CD4-positive, alpha-beta T cell treated with Interleukin-17A for 1 hour (primary cell): ENCODE measurements at places on chromosomes 6 and 20.

GRCh38 chr6:41037107-41037900 lies 1.7 kb downstream of the UNC5CL start:
- DNase-seq: no peak

DNA sequence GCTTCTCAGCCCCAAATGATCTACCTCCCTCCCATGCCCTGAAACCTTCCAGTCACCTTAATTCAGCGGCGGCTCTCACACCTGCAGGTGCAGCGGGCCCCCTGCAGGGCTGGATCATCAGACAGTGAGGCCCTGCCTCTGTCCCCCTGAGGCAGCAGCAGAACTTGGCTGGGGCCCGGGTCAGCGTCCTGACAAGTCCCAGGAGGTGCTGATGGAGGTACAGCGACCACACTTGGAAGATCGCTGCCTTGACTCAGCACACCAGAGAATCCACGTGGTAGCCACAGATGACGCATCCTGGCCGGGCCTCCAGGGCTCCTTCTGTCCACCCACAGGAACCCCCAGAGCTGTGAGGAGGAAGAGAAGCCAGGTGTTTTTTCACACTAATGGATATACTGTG lies 116.4 kb upstream of the THBS2 start:
- no peak for DNase-seq

GRCh38 chr6:89254569-89254968 lies 37.4 kb upstream of the GABRR1 start:
- no peak for DNase-seq

DNA sequence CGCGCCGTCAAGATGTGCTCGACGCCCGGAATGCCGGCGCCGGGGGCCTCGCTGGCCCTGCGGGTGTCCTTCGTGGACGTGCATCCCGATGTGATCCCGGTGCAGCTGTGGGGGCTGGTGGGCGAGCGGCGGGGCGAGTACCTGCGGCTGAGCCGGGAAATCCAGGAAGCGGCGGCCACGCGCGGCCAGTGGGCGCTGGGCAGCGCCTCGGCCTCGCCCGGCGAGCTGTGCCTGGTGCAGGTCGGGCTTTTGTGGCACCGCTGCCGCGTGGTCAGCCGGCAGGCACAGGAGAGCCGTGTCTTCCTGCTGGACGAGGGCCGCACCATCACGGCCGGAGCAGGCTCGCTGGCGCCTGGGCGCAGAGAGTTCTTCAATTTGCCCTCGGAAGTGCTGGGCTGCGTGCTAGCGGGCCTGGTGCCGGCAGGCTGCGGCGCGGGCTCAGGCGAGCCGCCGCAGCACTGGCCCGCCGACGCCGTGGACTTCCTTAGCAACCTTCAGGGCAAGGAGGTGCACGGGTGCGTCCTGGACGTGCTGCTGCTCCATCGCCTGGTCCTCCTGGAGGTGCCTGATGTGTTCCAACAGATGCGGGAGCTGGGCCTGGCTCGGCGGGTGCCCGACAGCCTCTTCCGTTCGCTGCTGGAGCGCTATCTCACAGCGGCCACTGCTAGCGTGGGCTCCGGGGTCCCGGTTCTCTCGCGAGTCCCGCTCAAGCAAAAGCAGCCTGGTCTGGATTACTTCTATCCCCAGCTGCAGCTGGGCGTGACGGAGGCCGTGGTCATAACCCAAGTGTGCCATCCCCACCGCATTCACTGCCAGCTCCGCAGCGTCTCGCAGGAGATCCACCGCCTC lies 656 bp downstream of the TDRD6 start:
- no peak for DNase-seq

DNA sequence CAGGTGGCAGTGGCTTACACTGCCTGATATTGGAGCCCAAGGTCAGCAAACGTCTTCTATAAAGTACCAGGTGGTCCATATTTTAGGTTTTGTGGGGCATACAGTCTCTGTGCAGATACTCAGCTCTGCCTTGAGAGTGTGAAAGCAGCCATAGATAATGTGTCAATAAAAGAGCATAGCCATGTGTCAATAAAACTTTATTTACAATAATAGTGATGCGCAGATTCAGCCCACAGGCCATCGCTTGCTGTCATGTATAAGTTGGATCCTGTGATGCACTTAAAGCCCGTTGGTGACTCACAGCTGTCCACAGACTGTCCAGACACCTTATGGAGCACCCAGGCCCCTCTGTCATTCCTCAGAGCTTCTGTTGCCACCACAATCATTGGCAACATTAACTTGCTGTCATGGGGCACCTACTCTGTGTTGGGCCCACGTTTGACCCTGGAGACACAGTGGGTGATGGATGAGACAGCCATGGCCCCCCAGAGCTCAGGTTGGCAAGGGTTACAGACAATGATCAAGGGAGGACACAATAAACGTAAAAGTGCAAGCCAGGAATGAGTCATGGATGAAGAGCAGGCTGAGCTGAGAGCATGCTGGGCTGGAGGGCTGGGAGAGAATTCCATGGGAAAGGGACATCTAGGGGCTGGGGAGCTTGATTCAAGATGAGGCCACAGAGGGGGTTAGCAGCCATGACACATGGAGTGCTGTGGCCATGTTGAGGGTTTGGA lies 173.6 kb downstream of the TAF4 start:
- DNase-seq: no peak

DNA sequence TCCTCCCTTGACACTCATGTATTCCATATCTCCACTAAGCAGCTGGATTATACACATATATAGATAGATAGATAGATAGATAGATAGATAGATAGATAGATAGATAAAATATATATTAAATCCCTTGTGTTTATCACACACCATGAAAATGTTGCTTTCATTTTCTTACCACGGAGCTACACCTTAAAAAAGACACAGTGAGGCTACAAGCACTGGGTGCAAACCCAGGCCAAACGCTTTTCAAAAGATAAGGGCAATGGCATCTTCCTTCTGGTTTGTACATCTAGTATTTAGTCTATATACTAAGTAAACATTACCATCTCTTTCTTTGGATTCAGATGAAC lies 377.1 kb downstream of the ESR1 start:
- DNase-seq: no peak

GRCh38 chr6:170025341-170025911 lies 265.5 kb downstream of the DLL1 start:
- no peak for DNase-seq

DNA sequence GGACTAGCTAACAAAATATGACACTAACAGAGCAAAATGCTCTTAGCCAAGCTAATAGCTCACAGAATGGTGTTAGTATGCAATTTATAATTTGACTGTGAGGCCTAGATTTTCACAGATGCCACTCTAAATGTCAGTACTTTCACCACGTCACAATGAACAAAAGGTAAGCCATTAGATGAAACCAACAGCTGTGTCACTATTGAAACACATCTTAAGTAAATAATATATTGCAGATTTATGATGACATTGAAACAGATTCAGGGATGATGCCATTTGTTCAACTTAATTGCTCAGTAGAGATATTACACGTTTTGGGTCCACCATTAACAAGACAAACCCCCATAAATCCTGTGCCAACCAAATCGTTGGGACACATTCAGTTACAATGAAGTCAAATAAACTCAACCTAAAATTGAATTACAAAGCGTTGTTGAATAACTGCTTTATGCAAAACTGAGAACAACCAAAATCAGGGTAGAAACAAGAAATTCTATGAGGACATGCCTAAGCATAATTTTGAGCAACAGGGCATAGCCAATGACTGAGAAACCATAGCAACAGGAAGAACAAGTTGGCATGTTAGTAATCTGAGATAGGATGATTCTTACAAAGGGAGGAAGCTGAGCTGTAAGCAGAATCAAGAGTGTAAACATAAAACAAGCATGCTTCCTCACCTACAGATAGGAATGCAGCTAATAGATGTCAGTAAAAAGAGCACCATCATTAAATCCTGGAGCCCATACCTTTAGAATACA lies 85.6 kb upstream of the KHDRBS2 start:
- DNase-seq: no peak

DNA sequence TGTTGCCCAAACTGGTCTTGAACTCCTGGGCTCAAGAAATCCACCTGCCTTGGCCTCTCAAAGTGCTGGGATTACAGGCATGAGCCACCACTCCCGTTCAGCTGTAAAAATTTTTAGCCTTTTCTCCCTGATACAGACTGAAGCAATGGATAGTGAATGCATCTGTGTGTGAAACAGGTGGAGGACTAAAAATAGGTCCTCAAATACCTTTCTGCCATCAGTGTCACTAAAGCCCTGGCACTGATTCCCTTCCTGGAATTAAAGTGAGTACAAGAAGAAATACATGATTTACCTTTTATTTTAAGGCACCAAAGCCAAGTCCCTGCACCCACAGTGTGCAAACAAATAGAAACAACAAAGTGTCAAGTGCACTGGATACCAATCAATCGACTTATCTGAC lies 25.1 kb downstream of the TULP4 start:
- DNase-seq: no peak

DNA sequence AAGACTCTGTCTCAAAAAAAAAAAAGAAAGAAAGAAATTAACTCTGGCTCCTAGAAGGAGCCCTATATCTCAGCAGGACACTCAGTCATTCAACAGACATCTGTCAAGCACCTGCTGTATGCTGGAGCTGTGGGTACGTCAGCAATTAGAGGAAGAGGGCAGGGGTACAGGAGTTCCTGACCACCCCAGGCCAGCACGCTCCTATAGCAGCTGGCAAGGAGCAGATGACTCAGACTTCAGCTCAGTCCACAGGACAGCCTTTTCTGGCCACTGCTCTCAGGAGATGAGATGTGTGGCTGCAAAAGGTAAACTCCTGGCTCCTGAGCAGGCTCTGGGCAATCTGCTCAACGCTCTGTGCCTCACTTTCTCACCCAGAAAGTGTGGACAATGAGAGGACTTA lies 1.7 kb upstream of the RTEL1 start:
- DNase-seq: no peak

DNA sequence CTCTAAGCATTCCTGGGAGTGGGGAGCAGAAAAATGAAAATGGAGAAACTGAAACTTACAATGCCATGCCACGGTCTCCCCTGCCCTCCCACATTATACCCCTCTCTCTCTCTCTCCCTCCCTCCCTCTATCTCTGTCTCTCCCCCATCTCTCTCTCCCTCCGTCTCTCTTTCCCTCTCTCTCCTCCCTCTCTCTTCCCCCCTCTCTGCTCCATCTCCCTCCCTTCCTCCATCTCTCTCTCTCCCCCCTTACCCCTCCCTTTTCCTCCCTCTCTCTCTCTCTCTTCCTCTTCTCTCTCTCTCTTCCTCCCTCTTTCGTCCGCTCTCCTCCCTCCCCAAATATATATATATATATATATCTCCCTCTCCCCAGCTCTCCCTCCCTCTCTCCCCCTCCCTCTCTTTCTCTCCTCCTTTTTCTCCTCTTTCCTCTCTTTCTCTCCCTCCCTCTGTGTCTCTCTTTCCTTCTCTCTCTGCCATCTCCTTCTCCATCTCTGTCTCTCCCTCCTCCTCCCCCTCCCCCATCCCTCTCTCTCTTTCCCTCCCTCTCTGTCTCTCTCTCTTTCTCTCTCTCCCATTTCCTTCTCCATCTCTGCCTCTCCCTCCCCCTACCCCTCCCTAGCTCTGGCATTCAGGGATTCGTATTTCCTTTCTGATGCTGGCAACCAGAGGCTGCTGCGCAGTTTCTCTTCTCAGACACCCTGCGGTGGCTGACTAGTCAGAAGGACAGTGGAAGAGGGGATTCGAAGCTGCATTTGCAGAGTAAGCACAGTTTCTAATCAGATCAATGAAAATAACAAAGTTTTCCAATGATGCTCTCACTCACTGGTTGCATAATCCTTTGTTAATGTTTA lies 13.9 kb upstream of the VAPB start:
- DNase-seq: no peak

- DNase-seq: no peak
Measured at GRCh38 chr6:87683890-87684289, 18.1 kb downstream of the AKIRIN2 start.

DNA sequence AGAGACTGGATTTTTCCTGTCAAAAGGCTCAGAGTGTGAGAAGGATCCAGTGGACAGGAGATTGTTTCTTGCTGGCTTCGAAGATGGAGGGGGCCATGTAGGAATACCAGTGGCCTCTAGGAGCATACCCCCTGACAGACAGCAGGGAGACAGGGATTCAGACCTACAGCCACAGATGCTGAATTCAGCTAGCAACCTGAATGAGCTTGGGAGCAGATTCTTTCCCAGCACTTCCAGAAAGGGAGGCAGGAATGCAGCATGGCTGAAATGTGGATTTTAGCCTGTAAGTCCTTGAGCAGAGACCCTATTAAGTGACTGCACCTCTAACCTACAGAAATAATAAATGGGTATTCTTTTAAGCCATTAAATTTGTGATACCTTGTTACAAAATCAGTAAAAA lies 44.6 kb downstream of the STXBP5 start:
- DNase-seq: no peak

DNA sequence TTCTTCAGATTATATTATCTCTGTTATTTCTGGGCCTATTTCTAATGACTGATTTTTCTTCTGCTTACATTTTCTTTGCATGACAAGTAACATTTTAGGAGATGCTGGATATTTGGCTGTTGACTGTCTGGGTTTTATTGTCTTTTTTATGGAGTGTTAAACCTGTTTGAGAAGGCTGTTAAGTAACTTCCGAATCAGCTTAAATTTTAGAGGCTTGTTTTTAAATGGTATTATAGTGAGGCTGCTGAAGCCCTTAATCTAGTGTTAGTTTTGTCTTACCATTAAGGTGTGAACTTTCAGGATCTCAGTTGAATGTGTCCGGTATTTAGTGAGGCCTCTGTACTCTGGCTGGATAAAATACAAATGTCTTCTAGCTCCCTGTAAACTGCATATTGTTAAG lies 109.8 kb downstream of the EYA4 start:
- no peak for DNase-seq

GRCh38 chr6:132107896-132108295 lies 156.7 kb upstream of the CCN2 start:
- no peak for DNase-seq

DNA sequence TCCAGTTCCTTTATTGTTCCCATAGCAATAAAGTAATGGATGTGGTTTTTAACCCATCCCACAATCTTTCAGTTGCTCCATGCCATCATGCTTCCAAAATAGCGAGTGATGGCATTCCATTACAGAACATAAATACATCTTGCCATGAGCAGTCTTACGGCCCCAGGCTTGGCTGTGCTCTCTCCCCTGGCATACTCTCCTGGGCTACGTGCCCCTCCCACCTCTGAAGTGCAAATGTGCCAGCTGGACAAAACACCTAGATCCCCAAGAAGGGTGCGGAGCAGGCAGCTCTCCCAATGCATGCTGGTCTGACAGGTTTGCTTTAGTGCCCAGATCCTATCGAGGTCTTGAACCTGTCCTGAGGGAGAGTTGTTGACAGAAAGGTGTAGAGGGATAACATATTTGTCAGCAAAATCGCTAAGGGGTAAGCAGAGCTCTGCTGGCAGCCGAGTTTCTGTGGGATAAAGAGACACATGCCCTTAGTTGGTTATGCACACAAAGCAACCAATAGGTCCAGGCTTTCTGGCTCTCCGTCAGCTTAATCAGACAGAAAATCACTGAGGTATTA lies 43.9 kb upstream of the PAX1 start:
- no peak for DNase-seq
